Ascending aorta (tissue), 2 donors: ENCODE measurements at places on chromosomes 6 and 20.

- H3K27me3 ChIP-seq: no peaks in the 10 kb centered on the region
- DNase-seq: no peak
- H3K36me3 ChIP-seq: no peaks in the 10 kb centered on the region
- no peak overlapping the region for H3K4me3 ChIP-seq
- H3K27ac ChIP-seq: no peak overlapping the region
- no peaks in the 10 kb centered on the region for H3K4me1 ChIP-seq
These were observed 128.2 kb upstream of the ADGRB3 start for GRCh38 chr6:68506911-68507310.

DNA sequence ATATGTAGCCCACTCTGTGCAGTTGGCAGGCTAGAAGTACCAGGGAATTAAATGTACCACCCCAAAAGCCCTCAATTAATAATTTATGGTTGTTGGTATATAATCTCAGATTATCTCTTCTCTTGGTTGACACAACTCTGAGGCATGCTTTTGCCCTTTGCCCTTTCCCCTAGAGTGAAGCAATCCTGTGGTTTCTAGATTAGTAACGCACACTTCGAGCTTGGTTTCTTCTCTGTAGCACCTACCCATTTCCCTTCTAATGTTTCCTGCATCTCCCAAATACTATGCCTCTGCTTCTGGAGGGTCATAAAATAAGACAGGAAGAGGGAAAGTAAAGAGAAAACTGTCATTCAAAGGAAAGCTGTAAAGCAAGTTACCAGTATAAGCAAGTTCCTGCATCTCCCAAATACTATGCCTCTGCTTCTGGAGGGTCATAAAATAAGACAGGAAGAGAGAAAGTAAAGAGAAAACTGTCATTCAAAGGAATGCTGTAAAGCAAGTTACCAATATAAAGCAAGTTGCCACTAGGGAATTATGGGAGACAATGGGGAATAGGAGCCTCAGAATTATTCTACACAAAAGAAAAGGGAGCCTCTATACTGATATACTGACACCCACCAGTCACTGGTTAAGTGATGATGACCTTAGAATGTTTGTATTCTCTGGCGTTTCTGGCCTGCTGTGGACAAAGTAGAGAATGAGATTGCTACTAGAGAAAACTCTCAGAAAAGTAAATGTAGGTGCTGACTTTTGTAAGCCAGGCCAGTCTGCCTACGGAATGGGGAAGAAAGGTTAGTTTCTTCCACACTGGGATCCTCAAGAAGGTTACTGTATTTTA is 862.6 kb upstream of the MAN1A1 start:
- DNase-seq: no peak
- H3K4me1 ChIP-seq: no peaks in the 10 kb centered on the region

DNA sequence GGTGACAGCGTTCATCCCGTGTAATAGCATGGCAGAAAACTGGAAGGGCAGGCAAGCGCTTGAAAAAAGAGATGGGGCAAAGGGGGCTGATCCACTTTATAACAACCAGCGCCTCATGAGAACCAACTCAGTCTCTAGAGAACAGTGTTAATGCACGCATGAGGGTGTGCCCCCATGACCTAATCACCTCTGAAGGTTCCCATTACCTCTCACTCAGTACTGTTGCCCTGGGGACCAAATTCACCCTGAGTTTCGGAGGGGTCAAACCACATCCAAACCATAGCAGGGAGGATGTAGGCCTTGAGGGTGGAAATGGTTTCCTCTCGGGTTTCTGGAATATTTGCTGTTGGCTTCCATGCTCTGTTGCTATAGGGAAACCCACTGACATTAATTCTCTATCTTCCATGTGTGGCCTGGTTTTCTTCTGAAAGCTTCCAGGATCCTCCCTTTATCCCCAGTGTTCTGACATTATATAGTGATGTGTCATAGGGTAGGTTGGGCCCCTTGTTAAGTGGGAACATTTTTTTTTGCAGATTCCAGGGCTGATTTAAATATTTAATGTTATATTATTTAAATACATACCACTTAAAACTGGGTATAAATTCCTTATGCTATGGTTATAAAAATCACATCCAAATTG is 65.2 kb downstream of the PPP1R14C start:
- no peak overlapping the region for H3K27ac ChIP-seq
- no peaks in the 10 kb centered on the region for H3K36me3 ChIP-seq
- no peaks in the 10 kb centered on the region for H3K27me3 ChIP-seq

- no peaks in the 10 kb centered on the region for H3K36me3 ChIP-seq
- DNase-seq: no peak
- H3K4me3 ChIP-seq: no peak overlapping the region
- H3K27me3 ChIP-seq: no peaks in the 10 kb centered on the region
- H3K4me1 ChIP-seq: no peaks in the 10 kb centered on the region
These were observed 119.1 kb upstream of the ADGRF1 start for GRCh38 chr6:47161176-47161687.

DNA sequence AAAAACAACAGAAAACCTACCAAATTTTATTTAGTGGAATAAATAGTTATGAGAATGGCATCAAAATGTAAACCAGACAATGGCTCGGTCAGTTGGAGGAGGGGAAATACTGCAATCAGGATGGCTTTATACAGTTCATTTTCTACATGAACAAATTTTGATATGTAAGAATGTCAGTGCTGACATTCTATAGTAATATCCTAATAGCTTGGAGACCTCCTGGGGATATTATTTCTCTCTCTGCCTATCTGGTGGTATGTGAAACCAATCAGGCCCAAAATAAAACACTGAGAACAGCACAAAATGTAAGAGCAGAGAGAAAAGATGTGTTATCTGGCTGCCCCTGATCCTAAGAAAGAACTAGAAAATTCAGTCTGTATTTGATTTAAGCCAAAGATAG is 327.7 kb downstream of the UBE3D start:
- no peaks in the 10 kb centered on the region for H3K27me3 ChIP-seq
- H3K36me3 ChIP-seq: no peaks in the 10 kb centered on the region
- H3K4me1 ChIP-seq: no peaks in the 10 kb centered on the region
- no peak overlapping the region for H3K27ac ChIP-seq

- no peak overlapping the region for H3K27ac ChIP-seq
- no peaks in the 10 kb centered on the region for H3K36me3 ChIP-seq
- no peaks in the 10 kb centered on the region for H3K4me1 ChIP-seq
- H3K4me3 ChIP-seq: no peak overlapping the region
- H3K27me3 ChIP-seq: no peaks in the 10 kb centered on the region
These were observed 181.7 kb downstream of the WDR27 start for GRCh38 chr6:169520104-169520503.

GRCh38 chr20:45826381-45827019 is 612 bp downstream of the TNNC2 start:
- no peak overlapping the region for H3K4me3 ChIP-seq
- DNase-seq: no peak
- H3K4me1 ChIP-seq: peaks cover 45% of the 10 kb centered on the region
- peak overlapping the region; percentile 92 for H3K27ac ChIP-seq

DNA sequence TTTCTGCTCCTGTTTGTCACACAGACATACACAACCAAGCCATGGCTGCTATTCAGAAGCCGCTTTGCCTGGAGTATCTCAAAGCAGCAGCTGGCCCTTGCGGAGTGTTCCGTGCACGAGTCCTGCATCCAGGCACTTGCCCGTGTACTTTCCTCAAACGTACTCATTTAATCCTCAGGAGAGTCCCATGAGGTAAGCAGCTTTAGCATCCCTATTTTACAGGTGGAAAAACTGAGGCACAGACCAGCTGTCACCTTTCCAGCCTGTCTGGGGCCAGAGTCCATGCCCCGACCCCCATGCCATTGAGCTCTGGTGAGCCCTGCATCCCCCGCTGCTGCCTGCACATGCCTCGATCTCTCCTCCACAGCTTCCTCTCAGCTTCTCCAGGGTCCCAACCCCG is 130.0 kb downstream of the ERMARD start:
- no peak overlapping the region for H3K27ac ChIP-seq
- no peaks in the 10 kb centered on the region for H3K4me1 ChIP-seq
- H3K4me3 ChIP-seq: no peak overlapping the region
- no peaks in the 10 kb centered on the region for H3K27me3 ChIP-seq

DNA sequence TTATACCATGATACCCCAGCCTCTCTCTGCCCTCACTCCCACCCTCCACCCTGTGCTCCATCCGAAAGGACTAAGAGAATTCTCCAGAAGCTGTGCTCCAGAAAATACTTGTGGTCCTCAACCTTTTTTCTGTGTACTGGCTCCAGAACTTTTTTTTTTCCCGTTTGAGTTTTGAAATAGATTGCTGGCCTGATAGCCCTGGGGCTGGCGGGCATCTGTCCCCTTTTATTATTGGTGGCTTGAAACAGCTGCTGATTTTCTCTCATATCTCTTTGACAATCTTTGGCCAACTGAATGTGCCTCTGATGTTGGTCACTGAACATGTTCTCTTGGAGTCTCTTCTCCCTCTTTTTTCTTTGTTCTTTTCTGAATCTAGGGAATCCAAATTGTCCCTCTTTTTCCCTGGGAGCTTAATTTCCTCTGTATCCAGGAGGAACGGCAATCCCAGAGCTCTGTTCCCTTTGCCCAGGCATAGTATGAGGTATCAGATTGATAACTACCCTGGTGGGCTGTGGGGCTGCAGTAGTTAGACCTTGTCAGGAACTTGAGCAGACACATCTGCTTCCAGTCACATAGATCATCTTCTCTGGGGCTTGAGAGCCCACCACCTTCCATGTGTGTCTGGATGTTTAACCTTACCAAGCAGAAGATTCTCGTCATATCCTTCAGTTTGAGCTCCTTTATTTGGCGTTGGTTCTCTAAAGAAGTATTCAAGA is 1.6 kb downstream of the PPARD start:
- peak overlapping the region; percentile 93 for H3K27ac ChIP-seq
- no peaks in the 10 kb centered on the region for H3K27me3 ChIP-seq
- peaks cover 10% of the 10 kb centered on the region for H3K36me3 ChIP-seq
- peak overlapping the region; percentile 90 for H3K4me3 ChIP-seq
- no peak for DNase-seq

DNA sequence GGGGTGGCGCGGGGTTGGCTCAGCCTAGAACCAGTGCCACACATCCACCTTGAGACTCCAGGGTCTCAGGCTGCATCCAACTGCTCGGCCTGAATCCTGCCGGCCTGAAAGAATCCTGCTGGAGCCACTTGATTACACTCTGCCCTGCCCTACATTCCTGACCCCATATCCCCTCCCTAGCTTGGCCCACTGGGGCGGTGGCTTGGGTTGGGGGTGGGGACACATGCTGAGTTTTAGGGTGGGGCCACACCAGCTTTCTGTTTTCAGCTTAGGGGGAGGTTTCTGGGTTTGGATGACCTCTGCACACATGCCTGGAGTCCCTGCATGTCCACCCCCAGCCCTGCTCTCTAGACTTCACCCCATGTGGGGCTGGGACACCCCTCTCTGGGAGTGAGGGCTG is 6.8 kb downstream of the ITPR3 start:
- H3K4me3 ChIP-seq: no peak overlapping the region
- no peak for DNase-seq
- no peaks in the 10 kb centered on the region for H3K27me3 ChIP-seq
- H3K27ac ChIP-seq: no peak overlapping the region
- H3K4me1 ChIP-seq: no peaks in the 10 kb centered on the region

DNA sequence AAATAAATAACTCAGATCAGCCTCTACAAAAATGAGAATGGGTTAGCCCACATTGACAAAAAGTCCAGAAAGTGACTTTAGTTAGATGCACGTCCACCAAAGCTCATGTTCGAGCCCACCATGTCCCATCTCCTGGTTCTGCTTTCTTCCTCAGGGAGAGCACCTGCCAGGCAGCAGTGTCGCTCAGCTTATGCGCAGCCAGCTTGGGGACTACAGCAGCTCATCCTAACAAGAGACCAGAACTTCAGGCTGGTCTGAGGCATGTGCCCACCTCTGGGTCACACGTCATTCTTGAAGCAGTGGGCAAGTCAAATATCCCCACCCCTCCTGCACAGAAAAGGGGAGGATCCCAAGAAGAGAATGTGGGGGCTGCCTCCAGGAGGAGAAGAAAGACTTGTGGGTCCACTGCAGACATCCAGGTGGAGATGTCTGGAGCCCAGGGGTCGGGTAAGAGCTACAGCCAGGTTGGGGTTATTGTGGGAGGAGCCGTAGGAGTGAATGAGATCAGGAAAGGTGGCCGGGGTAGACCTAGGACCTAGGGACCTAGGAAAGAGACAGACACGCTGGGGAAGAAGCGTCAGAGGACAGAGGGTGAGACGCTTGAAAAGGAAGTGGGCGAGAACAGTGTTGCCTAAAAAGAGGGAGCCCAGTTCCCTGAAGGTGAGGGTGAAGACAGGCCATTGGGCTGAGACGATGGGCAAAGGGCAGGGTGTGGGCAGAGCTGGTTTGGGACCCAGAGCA is 52.5 kb downstream of the SSR1 start:
- H3K27ac ChIP-seq: peak overlapping the region; percentile 51
- no peaks in the 10 kb centered on the region for H3K27me3 ChIP-seq
- no peaks in the 10 kb centered on the region for H3K36me3 ChIP-seq
- H3K4me3 ChIP-seq: peak overlapping the region; percentile 75

- H3K27ac ChIP-seq: no peak overlapping the region
- H3K4me3 ChIP-seq: no peak overlapping the region
- H3K36me3 ChIP-seq: no peaks in the 10 kb centered on the region
- no peak for DNase-seq
These were observed 20.3 kb upstream of the LRRN4 start for GRCh38 chr20:6074145-6074561.

- H3K27me3 ChIP-seq: no peaks in the 10 kb centered on the region
- no peak overlapping the region for H3K27ac ChIP-seq
- DNase-seq: peak; percentile 33
- no peak overlapping the region for H3K4me3 ChIP-seq
- no peaks in the 10 kb centered on the region for H3K36me3 ChIP-seq
These were observed 351.0 kb downstream of the BCKDHB start for GRCh38 chr6:80457439-80457933.

DNA sequence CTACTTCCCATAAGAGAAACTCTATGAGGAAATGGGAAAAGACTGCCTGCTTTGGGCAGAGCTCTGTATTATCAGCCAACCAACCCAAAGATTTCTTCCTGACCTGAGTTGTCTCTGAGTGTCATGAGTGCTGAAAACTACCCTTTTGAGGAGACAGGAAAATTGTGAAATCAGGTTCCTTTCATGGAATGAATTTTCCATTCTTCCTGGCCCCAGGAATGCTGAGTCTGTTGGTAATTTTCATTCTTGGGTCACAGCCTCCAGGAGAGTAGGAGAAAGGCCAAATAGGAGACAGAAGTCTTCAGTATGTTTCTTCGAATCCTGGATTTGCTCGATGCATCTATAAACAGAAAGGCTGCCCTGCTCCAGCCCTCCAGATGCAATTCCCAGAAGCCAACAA is 53.6 kb downstream of the SCML4 start:
- no peak for DNase-seq
- no peaks in the 10 kb centered on the region for H3K4me1 ChIP-seq

- H3K27me3 ChIP-seq: no peaks in the 10 kb centered on the region
- H3K27ac ChIP-seq: peak overlapping the region; percentile 5
- H3K36me3 ChIP-seq: no peaks in the 10 kb centered on the region
- H3K4me1 ChIP-seq: no peaks in the 10 kb centered on the region
These were observed 696.5 kb upstream of the CITED2 start for GRCh38 chr6:140070846-140071473.
